Stimulated activated CD4-positive, alpha-beta T cell treated with anti-CD3 and anti-CD28 coated beads, TNF-alpha, amount 100 ng/mL, for 1 hour (primary cell): ENCODE measurements at places on chromosomes 11 and 22.

DNA sequence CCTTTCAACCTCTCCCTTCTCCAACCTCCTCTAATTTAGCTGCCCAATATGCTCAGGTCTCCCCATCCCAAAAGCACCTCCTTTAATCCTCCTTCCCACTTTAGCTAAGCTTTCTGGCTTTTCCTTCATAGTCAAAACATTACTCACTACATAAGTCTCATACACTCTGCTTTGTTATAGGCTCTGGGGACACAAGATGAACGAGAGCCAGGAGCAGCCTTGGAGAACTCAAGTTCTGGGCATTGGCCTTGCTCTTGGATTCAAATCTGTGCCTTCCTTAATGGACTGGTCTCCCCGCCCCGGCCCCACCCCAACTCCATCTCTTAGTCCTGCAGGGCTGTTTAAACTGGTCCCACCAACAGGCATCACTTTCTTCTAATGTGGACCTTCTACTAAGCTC is 11.4 kb upstream of the HPX start:
- DNase-seq = no peak

DNA sequence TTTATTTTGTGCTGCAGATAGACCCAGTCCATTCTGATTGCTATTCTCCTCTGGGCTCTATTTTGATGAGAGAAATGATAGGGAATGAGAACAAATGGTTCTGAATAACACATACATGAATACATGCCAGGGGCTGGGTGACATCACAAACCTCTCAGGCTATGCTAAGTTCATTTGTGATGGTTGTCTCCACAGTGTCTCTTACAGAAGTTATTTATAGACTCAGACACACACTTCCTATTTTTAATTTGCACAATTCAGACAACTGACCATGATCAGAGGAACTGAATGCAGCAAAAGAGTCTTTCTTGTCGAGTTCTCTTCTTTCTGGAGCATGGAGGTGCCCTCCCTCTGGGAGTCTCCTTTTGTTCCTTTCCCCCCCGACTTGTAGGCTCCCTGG is 991.7 kb downstream of the OPCML start:
- no peak for DNase-seq

GRCh38 chr11:1567721-1568100 is 4.4 kb downstream of the DUSP8 start:
- DNase-seq = no peak

- no peak for DNase-seq
Observed at GRCh38 chr11:116911976-116912734, 74.7 kb upstream of the APOA1 start.

DNA sequence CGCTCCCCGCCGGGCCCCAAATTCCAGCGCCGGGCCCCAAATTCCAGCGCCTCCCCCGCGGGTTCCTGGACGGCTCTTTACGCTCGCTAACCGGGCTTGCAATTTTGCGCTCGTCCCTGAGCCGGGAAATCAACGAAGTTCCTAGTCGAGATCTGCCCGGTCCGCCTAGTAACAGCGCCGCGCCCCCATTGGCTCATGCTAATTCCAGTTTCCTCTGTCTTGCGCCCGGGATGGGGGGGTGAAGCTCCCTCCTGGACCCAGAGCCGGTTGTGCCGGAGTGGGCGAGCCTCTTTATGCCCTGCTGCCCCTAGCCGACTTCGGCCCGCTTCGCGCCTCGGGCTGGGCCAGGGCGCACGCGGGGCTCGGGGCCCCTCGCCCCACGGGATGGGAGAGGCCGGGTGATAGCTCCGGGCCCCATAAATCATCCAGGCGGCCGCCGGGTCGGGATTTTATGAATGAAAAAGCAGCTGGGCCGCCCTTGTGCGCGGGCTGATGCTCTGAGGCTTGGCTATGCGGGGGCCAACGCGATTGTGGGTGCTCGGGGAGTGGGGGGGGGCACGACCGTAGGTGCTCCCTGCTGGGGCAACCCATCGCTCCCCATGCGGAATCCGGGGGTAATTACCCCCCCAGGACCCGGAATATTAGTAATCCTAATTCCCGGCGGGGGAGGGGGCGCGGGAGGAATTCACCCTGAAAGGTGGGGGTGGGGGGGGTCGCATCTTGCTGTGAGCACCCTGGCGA is 1.8 kb upstream of the CCND1 start:
- DNase-seq = no peak

GRCh38 chr11:133677387-133677786 is 145.1 kb upstream of the OPCML start:
- no peak for DNase-seq

DNA sequence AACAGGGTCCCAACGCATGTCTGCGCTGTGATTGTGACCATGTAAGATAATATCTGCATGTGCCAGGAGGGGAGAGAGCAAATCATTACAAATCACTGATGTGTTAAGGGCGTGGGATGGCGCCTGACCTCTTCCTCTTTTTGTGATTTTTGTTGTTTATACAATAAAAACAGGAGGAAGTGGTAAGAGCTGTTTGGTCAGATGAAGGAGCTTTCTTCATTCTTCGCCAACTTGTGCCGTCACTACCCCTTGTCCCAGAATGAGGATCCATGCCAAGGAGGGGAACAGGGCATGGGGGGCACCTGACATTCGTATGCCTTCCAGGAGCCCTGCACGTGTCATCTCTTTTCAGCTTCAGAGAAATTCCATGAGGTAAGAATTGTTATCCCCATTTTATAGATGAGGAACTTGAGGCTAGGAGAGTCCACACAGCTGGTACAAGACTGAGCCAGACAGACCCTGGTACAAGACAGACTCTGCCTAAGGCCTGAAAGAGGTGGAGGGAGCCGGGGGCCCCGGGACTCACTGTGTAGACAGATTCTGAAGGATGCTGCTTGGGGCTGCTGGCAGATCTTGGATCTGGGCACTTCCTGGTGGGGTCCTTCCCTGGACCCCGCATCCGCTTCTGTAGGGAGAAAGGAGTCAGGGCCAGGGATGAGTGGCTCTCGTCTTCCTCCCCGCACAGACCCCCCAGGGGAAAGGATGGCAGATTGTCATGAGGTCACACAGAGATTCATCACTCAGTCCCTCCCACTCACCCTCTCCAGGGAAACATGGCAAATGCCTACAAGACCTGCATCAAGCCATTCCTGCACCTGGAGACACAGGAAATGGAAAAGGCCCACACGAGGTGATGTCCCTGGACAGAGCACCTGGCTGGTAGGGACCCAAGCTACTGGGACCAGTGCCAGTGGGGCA is 34.6 kb downstream of the NFAM1 start:
- no peak for DNase-seq

DNA sequence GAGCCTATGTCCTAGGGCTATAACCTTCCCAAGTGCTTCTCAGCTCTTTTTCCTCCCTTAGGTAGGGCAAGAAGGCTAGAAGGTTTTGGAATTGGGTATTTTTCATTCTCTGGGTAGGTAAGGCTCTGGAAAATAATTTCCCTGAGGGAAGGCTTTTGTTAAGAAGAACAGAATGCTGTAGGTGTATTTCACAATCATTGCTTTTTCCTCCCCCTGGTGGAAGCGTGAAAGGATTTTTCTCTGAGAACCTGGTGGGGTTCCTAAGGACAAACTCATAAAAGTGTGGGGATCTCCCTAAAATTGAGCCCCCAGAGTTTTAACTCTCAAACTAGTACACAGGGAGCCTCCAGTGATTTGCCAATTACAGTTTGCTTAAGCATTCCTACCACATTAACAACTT is 41.1 kb upstream of the NARS2 start:
- no peak for DNase-seq

DNA sequence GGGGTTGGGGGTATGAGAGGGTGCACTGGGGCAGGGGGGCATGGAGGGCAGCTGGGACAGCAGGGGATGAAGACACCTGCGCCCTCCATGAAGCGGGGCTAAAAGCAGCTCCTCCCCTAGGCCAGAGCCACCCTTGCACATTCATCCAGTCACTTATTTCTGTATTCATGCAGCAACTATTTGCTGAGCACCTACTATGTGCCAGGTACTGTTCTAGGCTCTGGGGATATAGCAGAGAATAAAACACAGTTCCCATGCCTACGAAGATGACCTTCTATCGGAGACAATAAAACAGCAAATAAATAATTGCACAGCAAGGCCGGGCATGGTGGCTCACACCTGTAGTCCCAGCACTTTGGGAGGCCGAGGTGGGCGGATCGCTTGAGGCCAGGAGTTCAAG is 5.3 kb downstream of the ALDH3B1 start:
- no peak for DNase-seq

DNA sequence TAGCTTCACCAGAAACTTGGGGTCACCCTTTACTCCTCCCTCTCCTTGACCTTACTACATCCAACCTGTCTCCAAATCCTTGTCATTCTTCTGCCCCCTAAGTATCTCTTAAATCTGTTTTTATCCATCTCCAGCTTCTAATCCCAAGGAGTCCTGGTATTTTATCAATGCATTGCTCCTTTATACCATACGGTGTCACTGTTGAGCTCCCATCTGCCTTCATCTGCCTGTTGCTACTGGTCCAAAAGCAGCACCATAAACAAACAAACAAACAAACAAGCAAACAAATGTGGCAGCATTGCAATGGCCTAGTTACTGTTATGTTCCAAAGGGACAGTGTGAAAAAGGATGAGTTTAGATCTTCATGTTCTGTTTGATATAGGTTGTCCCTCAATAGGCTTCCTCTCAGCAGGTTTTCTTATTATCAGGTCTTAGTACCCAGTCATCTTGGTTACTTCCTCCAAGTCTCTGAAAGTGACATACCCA is 34.2 kb downstream of the DNHD1 start:
- DNase-seq = no peak

GRCh38 chr11:67116758-67117105 is 2.3 kb upstream of the KDM2A start:
- DNase-seq = no peak

GRCh38 chr11:85742873-85743275 is 56.9 kb upstream of the CCDC89 start:
- DNase-seq = no peak

- DNase-seq = no peak
Observed at GRCh38 chr11:117492578-117493251, 165.1 kb downstream of the CEP164 start.

DNA sequence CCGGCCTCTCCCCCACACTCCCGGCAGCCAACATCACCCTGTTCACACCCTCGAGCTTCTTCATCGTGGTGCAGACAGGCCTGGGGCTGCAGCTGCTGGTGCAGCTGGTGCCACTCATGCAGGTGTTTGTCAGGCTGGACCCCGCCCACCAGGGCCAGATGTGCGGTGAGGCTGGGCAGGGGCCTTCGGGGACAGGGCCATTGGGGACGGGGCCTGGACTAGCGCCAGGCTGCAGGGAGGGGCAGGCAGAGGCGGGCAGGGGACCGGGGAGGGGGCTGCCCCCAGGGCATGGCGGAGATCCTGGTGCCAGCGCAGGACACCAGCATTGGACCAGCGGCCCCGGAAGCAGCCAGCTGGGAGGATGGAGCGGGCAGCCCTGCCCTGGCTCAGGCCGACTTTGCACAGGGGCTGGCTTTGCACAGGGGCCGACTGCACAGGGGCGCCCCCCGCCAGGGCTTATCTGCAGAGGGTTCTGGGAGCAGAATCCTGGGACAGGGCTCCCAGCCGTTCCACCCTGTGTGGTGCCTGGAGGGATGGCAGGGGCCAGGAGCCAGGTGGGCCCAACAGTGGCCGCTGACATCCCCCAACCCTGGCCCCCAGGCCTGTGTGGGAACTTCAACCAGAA is 8.6 kb downstream of the MUC5B start:
- no peak for DNase-seq

GRCh38 chr22:26593763-26594162 is 3.8 kb upstream of the TPST2 start:
- DNase-seq = no peak

GRCh38 chr11:96204366-96204659 is 138.7 kb downstream of the MAML2 start:
- DNase-seq = no peak

DNA sequence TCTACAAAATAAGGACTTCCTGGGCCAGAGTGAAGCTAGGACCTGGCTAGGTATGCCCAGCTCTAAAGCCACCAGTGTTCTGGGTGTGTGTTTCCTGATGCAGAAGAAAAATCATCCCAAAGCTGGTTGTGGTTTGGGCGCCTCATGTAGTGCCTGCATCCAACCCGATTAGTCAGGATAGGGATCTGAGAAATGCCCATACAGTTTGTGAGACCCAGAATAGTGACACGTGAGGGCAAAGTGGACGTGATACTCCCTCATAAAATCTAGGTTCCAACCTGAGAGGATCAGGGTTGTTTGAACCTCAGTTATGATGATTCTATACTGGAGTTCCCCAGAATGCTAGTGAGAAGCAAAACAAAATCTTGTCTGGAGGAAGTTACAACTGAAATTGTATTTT is 238.4 kb downstream of the TBC1D22A start:
- no peak for DNase-seq

DNA sequence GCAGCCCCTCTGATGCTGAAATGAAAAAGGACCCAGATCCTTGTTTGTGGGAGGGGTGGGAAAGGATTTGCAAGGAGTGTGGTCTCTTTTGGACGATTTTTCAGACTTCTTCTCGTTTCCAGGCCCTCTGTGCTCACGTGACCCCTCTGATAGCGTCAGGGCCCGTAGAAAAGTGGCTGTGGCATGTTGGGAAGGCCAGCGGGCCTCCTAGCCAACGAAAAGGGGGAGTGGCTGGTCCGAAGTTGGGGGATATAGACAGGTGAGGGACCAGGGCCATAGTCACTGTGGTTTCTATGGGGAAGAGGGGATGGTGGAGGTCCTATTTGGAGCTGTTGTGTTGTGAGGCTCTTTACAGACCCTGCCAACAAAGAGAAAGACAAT is 6.6 kb downstream of the PARVB start:
- DNase-seq = no peak

GRCh38 chr22:41050883-41051282 is 41.5 kb upstream of the EP300 start:
- no peak for DNase-seq

- DNase-seq = no peak
Observed at GRCh38 chr22:17580441-17581031, 17.2 kb downstream of the SLC25A18 start.

DNA sequence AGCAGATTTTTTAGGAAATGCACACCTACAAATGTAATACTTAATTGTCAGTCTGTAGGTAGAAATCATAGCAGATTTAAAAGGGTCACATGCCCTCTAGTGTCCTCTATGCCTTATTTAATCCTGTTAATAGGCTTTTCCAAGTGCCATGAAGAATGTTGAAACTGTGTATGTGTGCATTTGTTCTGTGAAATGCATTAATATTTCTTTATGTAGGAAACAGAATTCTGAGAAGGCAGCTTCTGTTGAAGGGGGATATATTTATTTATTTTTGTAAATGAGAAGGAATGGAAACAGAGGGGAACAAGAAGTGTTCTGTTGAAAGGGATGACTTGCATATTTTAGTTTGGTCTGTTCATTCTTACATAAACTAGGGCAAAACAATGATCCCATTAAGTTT is 51.0 kb downstream of the SVIP start:
- no peak for DNase-seq

GRCh38 chr11:104064034-104064630 is 27.7 kb downstream of the DDI1 start:
- DNase-seq = no peak
